HS-5 (cell line): ENCODE measurements at places on chromosomes 11 and 22.

- DNase-seq: no peak
Observed at GRCh38 chr11:8294251-8294935, 30.7 kb upstream of the LMO1 start.

DNA sequence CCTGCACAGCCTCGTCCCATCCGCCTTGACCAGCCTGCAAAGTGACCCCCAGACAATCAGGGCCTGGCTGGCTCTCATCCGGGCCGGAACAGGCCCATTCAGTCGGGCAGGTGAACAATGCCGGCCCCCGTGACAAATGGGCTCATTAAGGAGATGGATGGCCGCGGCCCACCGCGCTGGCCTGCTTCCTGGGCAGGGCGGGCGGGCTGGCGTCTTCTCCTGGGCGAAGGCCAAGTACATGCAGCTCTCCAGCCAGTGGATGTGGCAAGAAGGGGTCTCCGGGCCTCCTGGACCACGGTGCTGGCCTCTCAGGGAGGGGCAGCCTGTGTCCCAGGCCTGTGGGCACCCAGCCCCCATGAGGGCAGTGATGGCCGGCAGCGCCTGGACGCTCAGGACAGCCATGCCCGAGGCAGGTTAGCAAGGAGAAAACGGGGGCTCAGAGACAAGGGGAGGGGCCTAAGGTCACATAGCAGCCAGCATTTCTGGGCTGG, 1022.8 kb downstream of the BRD1 start:
- DNase-seq: no peak

DNA sequence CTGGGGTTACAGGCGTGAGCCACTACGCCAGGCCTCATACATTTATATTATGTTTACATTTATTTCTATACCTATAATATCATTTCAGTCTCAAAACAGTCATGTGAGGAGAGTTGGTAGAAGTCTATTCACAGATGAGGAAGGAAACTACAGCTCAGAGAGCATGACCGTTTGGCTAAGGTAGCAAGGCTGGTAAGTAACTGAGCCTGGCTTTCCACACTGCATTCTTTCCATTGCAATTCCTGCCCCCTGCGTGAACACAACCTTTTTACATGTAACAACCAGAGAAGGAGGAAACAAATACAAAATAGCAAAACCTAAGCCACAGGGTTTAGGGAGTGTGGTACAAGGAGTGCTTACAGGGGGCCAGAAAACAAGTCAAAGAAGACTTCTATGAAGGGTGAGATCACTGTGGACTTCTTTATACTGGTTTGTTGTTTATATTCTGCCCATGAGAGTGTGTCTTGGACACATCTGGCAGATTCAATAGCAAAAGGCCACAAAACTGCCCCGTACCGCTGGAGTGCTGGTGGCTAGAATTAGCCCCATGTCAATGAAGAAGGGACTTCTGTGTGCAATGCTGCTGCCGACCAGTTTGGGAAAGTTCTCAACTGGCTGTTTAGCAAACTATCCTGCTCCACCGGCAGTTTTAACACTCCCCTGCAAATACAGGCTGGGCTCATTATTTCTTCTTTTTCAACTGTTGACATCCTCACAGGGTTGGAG, 19.0 kb downstream of the MICAL3 start:
- DNase-seq: no peak

GRCh38 chr11:40513281-40513680, 946.2 kb downstream of the LRRC4C start:
- no peak for DNase-seq

GRCh38 chr11:45665206-45665932, at the start of gene CHST1:
Gene CHST1, minus strand, starts transcription at chr11:45665622. Its CDS starts 14,699 bp downstream, at chr11:45650923.
- DNase-seq: no peak

- DNase-seq: no peak
Observed at GRCh38 chr11:130475426-130476053, 27.1 kb downstream of the ADAMTS15 start.

DNA sequence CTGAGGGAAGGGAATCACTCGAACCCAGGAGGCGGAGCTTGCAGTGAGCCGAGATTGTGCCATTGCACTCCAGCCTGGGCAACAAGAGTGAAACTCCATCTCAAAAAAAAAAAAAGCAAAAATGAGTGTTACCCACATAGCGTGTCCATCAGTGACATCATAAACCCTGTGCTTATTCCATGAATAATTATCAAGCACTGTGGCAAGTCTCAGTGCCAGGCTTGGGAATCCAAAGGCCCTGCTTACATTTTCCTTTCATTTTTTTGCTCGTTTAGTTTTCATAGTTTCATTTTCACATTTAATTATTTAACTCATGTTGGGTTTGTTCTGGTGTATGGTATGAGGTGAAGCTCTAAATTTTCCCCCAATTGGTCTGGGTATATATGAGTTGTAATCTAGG, 46.5 kb downstream of the NEU3 start:
- DNase-seq: no peak

GRCh38 chr11:3037040-3037944, 19.9 kb downstream of the CARS1 start:
- DNase-seq: no peak

- no peak for DNase-seq
Observed at GRCh38 chr22:28241656-28242290, 322.7 kb upstream of the PITPNB start.

GRCh38 chr11:103920449-103920848, 116.0 kb upstream of the DDI1 start:
- DNase-seq: no peak

GRCh38 chr11:115515647-115516395, 11.6 kb upstream of the CADM1 start:
- no peak for DNase-seq

- no peak for DNase-seq
Observed at GRCh38 chr22:46444390-46444854, 93.0 kb downstream of the CELSR1 start.

GRCh38 chr11:122414406-122415018, 241.0 kb upstream of the UBASH3B start:
- DNase-seq: no peak

- DNase-seq: no peak
Observed at GRCh38 chr22:29055192-29055830, 6.3 kb downstream of the C22orf31 start.

DNA sequence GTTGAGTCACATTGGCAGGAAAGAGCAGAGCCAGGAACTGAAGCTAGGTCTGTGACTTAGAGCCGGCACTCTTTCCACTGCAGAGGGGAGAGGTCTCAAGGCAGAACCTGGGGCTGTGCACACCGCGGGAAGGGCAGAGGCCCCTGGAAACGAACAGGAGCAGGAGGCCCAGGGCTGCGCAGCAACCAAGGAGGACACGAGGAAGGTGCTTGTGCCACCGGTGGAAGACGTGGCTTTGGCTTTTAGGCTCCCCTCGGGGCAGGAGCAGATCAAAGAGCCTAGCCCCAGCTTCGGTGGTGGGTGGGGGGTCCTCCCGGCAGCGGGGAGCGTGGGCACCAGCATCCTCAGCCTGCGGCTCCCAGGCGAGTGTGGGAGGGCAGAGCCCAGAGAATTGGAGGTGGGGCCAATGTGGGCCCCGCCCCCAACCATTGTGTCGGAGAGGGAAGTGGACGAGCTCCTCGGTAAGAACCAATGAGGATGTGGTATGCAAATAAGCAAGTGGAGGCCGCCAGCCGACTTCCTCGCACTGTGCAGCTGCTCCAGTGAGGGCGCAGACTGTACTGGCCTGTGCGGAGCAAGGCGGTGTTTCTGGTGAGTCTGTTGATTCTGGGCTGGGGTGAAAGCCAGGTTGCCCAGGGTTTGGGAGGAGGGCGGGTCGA, at the start of gene CCDC116:
Gene CCDC116 (plus strand): TSS at position 524 of the 659 bp plus-strand sequence. CDS start 422 bp downstream, outside the sequence.
- no peak for DNase-seq

DNA sequence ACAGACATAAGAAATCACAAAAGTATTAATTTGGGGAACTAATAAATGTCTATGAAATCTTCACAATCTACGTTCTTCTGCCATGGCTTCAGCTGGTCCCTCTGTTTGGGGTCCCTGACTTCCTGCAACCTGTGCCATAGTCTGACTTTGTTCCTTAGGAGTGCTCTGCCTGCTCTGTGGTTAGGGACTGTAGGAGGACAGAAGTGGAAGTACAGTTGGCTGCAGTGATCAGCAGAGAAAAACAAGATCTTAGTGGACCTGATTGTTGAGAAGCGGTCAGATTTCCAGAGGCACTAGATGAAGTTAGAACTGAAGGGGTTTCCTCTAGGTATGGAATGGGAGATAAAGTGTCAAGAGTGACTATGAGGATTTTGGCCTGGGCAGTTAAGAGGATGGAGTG, 80.6 kb downstream of the PPP6R3 start:
- DNase-seq: no peak

- DNase-seq: no peak
Observed at GRCh38 chr22:40345815-40346184, 500 bp upstream of the ADSL start.

- no peak for DNase-seq
Observed at GRCh38 chr11:90465553-90465952, 242.7 kb upstream of the CHORDC1 start.

GRCh38 chr22:26949193-26949592, 291.8 kb downstream of the MIAT start:
- DNase-seq: no peak

DNA sequence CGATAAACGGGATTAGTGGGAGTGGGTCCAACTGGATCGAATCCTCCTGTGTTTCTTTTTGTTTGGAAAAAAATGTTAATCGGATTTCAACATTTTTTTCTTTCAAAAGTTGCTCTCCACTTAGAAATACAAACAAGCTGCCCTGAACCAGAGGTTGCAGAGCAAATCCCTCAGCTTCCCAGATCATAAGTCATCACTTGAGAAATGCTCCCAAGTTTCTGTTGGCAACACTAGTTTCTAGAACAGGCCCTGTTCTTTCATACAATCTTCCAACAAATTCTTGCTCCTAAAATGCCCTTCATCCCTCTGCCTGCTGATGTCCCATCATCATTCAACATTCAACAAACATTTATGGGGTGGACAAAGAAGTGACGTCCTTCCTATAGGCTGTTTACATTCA, 1.3 kb upstream of the MLC1 start:
- DNase-seq: no peak
